ENCODE measurements at places on chromosomes 13 and 19.

- DNase-seq, result no peak
Observed at GRCh38 chr13:46595136-46595884, 42.3 kb downstream of the LRCH1 start.

GRCh38 chr19:17540174-17540573, 15.3 kb upstream of the COLGALT1 start:
- DNase-seq, result no peak

- DNase-seq, result no peak
Observed at GRCh38 chr13:23203516-23203915, 22.7 kb downstream of the SGCG start.

DNA sequence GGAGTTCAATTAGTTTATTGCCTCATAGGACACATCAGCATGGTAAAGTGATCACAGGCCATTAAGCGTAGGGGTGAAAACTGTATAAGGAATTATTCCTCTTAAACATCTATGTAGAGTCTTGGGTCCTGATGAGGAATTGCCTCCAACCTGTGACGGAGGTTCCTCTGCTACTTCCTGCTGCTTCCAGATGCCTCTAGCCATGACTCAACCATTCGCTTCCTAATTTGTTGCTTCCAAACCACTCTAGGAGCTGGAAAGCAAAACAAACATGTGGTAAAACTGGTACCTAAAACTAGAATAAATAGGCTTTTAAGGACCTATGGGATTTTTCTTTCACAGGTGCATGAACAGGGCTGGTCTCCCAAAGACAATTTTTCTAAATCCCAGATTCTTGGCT, 253.8 kb downstream of the KLF12 start:
- DNase-seq, result no peak

- no peak for DNase-seq
Observed at GRCh38 chr13:71015021-71015420, 852.0 kb downstream of the DACH1 start.

DNA sequence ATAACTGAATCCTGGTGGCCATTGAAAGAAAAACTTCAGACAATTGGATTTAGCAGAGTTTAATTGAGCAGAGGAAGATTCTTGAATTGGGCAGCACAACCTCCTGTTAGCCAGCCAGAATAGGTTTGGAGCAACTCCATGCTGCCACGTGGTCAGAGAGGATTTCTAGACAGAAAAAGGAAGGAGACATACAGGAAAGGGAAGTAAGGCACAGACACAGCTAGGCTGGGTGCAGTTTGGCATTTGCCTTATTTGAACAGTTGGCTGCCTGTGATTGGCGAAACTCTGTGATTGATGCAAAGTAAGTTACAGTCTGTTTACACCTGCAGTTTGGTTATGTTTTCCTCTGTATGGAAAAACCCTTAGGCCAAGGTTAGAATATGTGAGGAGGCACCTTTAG, 85.8 kb upstream of the SPATA13 start:
- DNase-seq, result no peak

GRCh38 chr19:3073159-3073563, 10.9 kb upstream of the TLE5 start:
- peak; percentile 47 for DNase-seq

Data from NCI-H1105 treated with DMSO at 0.1 percent for 48 hours (cell line).